ENCODE measurements at places on chromosomes 16 and 17.

GRCh38 chr17:44780161-44780560, 21.4 kb downstream of the ADAM11 start:
- DNase-seq = no peak

- DNase-seq = no peak
Observed at GRCh38 chr16:3816326-3816725, 64.2 kb downstream of the CREBBP start.

DNA sequence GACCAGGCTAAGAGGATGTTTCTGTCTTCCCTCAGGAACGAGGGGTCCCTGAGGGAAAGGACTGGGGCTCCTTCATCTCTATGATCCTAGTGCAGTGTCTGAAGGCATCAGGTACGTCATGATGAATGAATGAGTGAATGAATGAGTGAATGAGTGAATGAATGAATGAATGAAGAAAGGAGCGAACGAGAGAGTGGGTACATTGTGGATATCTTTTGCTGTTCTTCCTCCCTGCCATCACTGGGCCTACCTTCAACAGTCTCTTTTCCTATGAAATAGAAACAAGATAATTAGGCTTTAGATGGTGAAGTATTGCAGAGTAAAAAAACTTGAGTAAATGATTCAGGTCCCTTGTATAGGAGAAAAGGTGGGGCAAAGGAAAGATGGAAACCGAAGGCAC, 111.3 kb upstream of the CRHR1 start:
- DNase-seq = no peak

DNA sequence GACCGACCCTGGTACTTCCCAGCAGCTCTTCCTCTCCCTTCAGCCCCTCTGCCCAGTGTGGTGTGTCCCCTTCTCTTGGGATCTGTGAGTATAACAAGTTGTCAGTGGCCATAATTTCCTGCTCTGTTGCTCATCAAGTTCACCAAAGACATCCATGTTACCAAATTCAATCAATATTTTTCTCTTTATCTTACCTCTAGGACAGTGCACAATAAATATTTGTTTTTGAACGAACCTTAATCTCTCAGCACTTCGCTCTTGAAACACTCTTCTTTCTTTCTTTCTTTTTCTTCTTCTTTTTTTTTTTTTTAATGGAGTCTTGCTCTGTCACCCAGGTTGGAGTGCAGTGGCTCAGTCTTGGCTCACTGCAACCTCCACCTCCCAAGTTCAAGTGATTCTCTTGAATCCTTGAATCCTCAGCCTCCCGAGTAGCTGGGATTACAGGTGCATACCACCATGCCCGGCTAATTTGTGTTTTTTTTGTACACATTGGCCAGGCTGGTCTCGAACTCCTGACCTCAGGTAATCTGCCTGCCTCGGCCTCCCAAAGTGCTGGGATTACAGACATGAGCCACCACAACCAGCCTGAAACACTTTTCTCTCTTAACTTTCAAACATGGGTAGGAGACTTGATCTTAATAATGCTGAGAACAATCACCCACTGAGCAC, 2.7 kb upstream of the UMOD start:
- no peak for DNase-seq

- no peak for DNase-seq
Observed at GRCh38 chr17:13584701-13585080, 17.0 kb downstream of the HS3ST3A1 start.

DNA sequence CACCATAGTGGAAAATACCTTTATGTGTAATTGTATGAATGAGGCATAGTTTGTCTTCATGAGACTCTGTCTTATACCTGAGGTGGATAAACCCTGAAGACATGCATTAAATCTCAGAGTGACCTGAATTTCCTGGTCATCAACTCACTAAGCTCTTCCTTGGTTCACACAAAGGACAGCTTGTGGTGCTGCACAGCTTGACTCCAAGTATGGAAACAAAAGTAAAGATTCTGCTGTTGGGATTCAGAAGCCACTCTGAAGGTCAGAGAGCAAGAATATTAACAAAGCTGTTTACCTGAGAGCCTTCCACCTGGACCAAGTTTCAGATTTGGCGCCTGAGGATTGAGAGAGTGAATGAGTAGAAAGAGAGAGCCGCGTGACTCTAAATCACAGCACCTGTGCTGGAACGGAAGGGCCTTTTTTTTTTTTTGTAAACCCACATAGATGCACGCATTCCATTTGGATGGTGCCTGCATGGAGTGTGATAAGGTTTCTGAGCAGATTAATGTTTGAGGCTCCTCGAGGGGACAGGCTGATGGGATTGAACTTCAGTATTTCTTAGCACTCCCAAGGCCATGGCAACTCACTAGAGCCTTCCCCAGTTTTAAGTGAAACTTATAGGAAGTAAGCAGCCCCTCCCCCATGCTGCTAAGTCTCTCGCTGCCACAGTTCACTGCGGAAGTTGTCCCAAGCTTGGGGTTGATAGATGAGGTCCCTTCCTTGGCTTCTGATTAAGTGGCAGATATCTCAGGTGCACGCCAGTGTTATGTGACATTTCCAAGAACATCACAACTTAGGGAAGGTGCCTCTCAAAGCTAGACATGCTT, 28.7 kb downstream of the CALB2 start:
- DNase-seq = no peak

- DNase-seq = no peak
Observed at GRCh38 chr16:19705843-19706242, 12.2 kb downstream of the KNOP1 start.

Measured in stimulated activated CD8-positive, alpha-beta memory T cell treated with anti-CD3 and anti-CD28 coated beads, Interleukin-4, amount 100 ng/mL, for 4 hours (primary cell).